ENCODE measurements at places on chromosomes 5 and 9.

GRCh38 chr5:176610435-176610773 is 448 bp upstream of the GPRIN1 start:
- DNase-seq: peak; percentile 37

DNA sequence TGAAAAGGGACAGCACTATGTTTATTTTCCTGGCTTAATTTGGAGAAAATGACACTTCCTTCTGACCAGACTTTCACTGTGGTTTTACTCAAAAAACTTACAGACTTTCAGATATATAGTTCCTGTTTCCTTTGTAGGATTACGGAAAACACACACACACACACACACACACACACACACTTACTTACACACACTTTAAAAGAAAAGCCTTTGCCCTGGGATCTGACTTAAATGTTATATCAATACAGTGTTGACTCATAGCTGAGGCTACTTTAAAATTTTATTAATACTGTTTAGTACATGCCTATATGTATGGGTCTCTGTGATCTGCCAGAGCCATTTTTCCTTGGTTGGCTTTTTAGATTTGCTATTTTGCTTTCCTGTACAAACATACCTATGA is 758.3 kb downstream of the DNAH5 start:
- DNase-seq: no peak

DNA sequence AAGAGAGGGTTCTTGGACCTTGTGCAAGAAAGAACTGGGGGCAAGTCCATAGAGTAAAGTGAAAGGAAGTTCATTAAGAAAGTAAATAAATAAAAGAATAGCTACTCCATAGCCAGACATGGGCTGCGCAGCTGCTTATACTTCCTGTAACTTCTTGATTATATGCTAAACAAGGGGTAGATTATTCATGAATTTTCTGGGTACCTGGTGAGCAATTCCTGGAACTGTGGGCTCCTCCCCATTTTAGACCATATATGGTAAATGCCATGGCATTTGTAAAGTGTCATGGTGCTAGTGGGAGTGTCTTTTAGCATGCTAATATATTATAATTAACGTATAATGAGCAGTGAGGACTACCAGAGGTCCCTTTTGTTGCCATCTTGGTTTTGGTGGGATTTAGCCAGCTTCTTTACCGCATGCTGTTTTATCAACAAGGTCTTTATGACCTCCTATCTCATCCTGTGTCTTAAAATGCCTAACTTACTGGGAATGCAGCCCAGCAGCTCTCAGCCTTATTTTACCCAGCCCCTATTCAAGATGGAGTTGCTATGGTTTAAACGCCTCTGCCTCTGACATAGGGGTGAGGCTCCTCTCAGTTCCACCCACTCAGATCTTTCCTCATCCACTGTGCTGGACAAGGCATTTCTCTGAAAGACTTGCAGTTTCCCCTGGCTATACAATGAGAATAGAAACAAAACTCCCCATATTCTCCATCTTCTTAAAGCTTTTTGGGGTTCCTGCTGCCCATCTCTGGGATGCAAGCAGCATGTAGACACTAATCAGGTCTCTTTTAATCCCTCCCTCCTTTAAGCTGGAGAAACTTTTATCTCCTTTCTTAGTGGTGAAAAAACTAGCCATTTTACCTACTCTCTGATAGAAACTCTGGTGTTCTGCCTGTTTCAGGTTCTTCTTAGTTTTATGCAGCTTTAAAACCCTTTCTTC is 91.2 kb downstream of the ARRDC3 start:
- no peak for DNase-seq

- no peak for DNase-seq
Observed at GRCh38 chr5:6719417-6719816, 6.2 kb downstream of the TENT4A start.

DNA sequence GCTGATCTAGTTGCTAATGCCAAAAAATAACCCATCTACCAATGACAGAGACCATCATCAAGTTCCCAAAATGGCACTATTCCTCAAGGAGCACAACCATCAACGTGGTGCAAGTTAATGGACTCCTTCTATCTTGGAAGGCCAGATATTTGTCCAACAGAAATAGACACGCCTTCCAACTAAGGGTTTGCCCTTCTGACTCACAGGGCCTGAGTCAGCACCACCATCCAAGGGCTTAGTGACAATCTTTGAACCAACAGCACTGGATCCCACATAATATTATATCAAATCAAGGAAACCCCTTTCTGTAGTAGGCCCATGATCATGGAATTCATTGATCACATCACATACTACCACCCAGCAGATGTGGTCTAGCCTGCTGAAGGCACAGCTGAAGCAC is 84.3 kb downstream of the MED27 start:
- DNase-seq: no peak

DNA sequence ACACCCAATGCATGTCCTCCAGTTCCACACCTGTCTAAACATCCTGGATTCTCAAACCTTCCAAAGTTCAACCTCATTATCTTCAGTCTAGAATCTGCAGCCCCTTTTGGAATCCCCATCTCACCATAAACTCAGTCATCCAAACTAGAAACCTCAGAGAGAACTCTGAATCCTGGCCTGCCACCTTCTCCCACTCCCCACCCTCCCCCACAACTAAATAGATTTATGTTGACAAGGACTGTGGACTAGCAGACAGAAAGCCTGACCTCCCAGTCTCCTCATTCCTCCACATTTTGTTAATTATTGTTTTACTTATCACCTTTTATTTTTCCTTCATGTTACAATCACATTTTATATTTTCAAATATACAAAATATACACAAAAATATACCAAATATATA is 76.6 kb downstream of the MEF2C start:
- DNase-seq: no peak

DNA sequence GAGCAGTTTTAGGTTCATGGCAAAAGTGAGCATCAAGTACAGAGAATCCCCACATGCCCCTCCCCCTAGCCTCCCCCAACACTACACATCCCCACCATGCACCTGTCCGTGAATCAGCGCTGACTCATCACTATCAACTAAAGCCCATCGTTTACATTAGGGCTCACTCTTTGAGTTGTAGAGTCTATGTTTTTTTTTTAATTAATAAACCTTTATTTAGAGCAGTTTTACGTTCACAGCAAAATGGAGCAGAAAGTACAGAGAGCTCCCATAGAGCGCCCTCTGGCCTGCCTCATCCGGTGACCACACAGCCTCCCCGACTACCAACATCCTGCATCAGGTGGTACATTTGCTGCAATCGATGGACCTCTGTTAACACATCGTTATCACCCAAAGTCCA is 47.9 kb upstream of the UNC5A start:
- DNase-seq: no peak

GRCh38 chr9:134532084-134532483 is 109.5 kb upstream of the COL5A1 start:
- DNase-seq: no peak

GRCh38 chr5:54317511-54318260 is 7.3 kb upstream of the ARL15 start:
- no peak for DNase-seq

DNA sequence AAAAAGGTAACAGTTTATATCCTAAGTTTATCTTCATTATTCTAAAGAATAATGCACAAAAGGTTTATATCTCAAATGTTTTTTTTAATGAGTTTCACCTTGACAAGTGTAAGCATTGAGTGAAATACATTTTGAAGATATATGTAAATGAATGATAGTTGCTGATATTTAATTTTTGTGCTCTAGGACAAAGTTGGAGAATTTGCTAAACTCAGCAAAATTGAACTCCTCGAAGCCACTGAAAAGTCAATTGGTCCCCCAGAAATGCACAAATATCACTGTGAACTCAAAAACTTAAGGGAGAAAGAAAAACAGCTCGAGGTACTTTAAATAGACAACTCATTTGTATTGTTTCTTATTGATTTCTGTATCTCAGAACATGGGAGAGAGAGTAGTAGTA is 19.5 kb downstream of the SMC5 start:
- DNase-seq: no peak

- no peak for DNase-seq
Observed at GRCh38 chr5:138650196-138650595, 75.0 kb upstream of the HSPA9 start.

DNA sequence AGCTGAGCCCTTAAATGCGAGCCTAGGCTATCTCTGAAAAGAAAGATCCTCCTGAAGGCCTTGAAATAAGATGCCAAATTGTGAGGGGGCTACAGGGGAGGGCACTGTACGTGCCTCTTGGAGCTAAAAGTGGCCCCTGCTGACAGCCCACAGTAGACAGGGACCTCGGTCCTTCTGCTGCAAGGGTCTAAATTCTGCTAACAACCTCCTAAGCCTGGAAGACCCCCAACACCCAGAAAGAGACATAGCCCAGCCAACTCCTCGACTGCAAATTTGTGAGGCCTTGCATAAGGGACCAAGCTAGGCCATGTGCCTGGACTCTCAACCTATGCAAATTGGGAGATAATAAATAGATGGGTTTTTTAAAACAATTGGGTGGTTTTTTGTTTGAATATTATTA is 54.7 kb downstream of the UBE2QL1 start:
- no peak for DNase-seq

GRCh38 chr5:7884491-7885267 is 15.7 kb downstream of the MTRR start:
- no peak for DNase-seq

- no peak for DNase-seq
Observed at GRCh38 chr5:157308836-157309465, 43.0 kb downstream of the CYFIP2 start.

DNA sequence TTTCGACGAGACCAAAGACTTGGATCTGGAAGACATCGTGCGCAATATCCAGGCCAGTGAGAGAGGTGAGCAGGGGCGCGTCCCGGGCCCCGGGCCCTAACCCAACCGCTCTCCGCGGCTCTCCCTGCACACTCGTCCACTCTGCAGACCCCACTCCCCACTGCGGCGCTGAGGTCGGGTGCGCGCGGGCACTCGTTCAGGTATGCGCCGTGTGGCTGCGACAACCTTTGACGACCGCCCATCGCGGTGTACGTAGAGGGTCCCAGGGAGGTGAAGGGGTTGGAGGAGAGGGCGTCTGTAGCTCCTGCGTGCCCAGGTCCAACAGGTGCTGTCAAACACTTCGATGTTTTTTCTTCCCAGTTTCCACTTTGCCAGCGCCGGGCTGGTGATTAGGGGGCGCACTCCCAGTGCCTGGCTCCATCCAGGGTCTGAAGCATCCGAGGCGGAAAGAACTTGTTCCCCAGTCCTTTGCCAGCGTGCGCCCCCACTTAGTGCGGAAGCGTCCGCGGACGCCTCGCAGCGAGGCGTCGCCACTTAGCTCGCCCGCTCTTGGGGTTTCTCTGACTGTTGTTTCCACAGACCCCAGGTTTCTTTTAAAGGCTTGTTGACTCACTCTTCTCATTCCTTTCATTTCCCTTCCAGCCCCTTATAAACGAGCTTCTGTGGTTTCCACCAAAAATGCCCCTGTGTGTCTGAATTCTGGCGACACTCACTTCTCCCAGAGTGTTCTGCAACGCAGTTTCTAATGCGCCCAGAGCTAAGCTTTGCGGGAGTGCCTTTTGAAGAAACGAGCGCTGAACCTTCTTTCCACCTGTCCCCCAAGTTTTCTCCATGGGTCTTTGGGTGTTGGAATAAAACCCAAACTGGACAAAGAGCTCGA is 1.6 kb downstream of the NPR3 start:
- no peak for DNase-seq

- DNase-seq: no peak
Observed at GRCh38 chr9:90459321-90459720, 183.3 kb downstream of the DIRAS2 start.

- DNase-seq: peak; percentile 30
Observed at GRCh38 chr9:2257248-2257929, 242.2 kb downstream of the SMARCA2 start.

DNA sequence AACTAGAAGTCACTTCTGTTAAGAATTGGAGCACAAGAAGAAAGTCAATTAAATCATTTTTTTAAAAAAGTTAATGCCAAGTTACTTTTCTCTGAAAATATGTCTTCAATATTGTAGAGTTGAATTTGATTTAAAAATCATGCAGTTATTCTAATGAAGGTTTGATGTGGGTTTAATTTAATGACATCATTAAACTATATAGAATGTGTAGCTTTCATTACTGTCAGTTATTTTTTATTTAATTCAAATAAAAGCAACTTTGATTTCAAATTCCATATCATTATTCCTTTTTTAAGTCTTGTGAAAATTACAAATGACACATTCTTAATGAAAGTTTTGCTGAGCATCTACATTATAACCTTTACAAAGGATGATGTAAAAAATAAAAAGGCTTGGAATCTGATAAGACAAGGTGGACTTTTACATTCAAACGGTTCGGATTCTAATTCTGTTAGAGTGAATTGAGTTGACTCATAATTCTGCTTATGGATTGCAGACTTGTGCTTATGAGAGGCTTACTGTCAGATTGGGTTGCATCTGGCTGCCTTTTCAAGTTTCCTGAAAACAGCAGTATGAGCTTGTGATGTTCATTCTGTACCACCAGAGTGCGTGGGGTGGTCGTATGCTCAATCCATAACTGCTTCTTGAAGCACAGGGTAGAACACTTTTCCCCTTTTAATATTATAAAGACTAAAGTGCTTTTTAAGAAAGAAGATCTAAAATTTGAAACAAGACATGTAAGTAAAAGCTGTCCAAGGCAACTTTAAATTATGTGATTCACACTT is 253.0 kb upstream of the ARRDC3 start:
- no peak for DNase-seq

DNA sequence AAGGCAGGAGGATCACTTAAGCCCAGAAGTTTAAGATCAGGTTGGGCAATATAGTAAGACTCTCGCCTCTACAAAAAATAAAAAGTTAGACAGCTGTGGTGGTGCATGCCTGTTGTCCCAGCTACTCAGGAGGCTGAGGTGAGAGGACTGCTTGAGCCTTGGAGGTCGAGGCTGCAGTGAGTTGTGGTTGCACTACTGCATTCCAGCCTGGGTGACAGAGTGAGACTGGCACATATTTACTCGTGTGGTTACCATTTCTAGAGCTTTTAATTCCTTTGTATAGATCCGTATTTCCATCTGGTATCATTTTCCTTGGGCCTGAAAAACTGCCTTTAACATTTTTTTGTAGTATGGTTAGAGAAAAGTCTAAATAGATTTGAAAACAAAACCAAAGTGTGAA is 7.8 kb downstream of the IL6ST start:
- DNase-seq: no peak

GRCh38 chr9:124254261-124254682 is 3.5 kb upstream of the NEK6 start:
- no peak for DNase-seq

DNA sequence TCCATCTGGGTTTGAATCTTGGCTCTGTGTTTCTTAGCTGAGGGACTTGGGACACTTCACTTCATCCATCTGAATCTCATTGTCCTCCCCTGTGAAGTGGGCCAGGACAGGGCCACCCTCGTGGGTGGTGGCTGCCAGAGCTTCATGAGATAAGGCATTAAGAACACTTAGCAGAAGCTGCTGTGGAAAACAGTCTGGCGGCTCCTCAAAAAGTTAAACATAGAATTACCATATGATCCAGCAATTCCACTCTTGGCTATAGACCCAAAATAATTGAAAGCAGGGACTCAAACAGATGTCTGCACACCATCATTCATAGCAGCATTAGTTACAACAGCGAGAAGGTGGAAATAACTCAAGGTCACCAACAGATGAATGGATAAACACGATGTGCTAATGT is 42.4 kb upstream of the GGTA1 start:
- no peak for DNase-seq

- no peak for DNase-seq
Observed at GRCh38 chr5:171968531-171968930, 37.9 kb downstream of the FBXW11 start.
